ENCODE measurements at places on chromosomes 1 and 21.

- no peak for DNase-seq
Measured at GRCh38 chr1:53642607-53643006, 96.4 kb downstream of the GLIS1 start.

DNA sequence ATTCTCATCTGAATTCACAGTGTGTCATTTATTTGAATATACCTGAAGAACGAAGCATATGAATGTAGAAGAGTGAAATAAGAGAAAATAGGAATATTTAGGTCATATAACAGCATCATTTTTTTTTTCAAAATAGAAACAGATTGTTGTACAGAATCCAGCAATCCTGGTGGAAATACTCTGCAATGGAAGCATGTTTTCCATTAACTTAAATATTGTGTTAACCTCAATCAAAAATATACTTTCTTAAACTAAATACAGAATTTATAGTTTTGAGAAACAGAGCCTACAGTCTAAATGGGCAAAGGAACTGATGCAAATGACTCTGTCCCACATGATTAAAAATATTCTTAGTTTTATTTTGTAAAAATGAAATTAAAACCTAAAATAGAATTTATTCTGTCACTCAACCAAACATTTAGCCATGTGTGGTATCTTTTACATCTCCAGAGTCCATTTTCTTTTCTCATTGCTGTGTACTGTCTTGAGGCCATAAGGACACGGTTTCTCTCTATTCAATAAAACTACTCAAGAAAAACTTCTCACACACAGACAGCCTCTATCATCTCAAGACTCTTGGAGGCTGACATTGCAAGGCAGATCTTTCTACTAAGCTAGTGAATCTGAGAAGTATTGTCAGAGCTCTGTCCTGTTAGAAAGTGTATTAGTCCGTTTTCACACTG lies 322.6 kb downstream of the LTN1 start:
- DNase-seq = no peak

DNA sequence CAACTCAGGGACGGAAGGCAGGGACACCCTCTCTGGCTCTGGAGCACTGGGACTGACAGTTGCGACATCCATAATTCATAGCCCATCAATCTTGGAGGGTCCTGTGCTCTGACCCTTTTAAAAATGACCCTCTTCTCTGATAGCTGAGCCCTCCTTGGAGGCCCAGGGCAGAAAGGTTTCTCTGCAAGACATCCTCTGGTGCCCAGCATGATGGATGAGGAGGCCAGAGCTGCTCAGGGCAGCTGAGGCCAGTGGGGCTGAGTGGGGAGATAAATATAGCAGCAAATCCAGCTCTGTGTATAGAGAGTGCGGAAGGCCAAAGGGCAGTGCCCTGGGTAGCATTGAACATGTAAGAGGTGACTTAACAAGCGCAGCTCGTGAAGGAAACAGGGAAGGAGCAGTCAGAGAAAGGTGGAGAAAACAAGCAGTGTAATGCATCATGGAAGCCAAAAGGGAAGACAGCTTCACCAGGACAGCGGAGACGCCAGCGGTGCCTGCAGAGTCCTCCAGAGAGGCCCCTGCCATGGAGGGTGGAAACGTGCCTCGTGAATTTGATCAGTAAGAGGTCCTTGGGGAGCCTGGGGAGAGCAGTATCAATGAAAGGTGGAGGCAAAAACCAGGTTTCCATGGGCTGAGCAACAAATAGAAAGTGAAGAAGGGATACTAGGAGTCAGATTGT lies 50.4 kb upstream of the FMOD start:
- DNase-seq = no peak

DNA sequence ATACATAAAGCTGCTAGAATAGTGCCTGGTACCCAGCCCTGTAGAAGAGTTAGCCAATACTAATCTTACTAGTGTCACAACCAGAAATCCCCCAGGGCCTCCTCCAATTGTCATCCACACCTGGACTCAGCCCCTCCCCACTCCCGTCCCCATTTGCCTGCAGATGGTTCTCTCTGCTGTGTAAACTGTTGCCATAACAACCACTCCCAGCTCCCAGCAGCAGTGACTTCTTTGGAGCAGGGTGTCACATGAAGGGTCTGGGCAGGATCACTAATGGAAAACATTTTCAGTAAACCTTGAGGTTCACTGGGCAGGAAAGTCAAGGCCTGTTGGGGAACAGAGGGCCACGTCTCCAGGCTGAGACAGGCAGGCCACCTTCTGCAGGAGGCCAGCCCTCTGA lies 126.0 kb upstream of the IPO9 start:
- DNase-seq = peak; percentile 39

DNA sequence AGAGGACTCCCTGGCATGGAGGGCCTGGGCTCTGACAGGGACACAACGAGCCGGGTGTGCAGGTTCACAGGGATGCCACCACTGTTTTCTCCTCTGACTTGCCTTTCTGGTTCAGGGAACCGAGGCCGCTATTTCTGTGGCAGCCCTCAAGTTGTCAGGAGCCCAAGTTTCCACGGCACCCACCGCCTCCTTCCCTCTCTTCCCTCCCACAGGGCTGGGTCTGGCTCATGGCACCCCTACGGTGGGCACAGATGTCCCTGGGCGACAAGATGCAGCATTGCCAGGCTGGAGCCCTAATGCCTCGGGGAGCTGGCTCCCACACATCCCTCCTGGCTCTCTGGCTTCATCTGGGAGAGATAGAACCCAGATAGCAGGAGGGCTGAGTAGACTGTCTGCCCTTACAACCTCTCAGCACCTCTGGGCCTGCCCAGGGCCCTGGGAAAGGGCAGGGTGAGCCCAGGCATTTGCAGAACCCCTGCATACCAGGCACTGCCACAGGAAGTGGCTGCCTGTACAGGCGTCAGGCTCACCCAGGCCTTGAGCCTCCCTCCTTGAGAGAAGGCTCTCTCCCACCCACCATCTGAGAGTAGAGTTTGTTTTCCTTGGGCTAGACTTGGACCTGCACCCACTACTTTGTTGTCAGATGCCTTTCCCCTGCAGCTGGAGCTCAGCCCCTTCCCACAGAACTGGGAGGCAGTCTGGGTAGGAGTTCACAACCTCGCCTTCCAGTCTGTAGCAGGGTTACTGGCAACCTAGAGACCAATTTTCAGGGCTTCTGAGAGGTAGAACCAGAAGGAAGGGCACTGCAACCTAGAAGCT lies 20.5 kb downstream of the KCNC4 start:
- DNase-seq = no peak

GRCh38 chr1:42736152-42736551 lies 3.9 kb downstream of the CLDN19 start:
- no peak for DNase-seq

- no peak for DNase-seq
Measured at GRCh38 chr21:35974775-35975174, 85.6 kb downstream of the SETD4 start.

- no peak for DNase-seq
Measured at GRCh38 chr1:154829062-154829461, 41.0 kb downstream of the KCNN3 start.

- DNase-seq = no peak
Measured at GRCh38 chr1:62181532-62181931, 13.1 kb upstream of the L1TD1 start.

DNA sequence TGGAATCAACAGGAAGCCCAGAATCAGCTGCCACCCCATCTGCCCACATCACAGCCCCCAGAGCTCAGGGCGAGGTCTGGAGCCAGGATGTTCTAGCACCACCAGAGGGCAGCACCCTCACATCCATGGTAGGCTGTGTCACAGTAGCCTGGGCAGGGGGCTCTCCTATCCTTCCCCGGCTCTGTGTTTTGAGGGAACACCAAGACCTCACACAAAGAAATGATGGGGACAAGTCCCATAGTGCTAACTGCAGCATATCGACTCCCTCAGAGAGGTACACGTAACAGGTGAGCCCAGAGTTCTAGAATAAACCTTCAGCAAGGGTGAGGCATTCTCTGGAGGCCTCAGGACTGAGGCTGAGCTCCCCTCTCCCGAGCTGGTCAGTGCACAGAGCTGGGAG lies 2.3 kb upstream of the KCNC4 start:
- peak; percentile 24 for DNase-seq

GRCh38 chr1:34590211-34590623 lies 164.6 kb upstream of the GJB5 start:
- no peak for DNase-seq

GRCh38 chr1:205962821-205963221 lies 19.6 kb upstream of the SLC26A9 start:
- DNase-seq = no peak
